Adipocyte (in vitro differentiated cells): ENCODE measurements at places on chromosomes 12 and 14.

DNA sequence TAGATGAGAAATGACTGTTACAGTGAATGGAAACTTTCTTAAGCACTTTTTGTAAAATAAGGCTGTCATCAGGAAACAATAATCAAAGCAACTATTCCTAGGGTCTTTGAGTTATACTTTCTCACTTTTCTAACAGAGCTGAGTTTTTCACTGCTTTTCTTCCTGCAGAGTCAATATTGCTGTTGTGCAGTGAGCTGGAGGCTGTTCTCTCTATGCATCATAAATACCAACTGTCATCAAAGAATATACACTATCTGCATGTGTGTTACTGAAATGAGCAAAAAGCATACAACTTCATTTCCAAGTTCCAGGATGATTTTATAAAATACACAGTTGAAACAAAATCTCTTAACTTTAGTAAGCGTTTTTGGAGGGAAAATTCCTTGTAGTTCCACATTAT lies 110.4 kb upstream of the CPSF6 start:
- DNase-seq: peak; percentile 50

GRCh38 chr12:29792132-29792531 lies 8.4 kb upstream of the TMTC1 start:
- DNase-seq: no peak

DNA sequence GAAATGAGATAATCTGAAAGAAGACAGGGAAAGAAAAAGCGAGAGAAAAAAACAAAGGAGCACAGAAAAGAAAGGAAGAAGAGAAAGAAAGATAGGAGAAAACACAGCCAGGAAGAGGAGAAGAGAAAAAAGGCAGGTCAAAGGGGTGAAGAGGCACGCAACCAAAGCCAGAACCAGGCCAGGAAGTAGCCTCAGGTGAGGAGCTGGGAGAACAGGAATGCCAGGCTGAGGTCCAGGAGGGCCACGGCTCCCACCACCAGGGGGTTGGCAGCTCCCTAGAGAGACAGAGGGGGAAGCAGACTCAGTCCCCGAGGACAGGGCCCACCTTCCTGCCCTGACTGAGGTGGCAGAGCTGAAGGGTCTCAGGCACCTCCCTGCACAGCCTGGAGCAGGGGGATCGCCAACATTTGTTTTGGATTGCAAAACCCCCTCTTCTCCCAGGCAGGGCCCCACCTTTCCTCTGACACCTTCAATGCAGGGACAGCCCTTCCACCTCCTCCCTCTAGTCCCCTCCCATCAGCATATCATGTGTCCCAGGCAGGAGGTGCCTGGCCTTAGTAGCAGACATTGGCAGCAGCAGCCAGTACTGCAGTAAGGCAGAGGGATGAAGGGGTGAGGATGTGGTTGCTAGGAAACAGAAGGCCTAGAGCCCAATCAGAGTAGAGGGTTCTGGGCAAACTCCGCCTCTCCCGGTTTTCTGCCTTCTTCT lies 2.0 kb upstream of the AP1G2 start:
- no peak for DNase-seq

GRCh38 chr12:52052468-52053186 lies 1.4 kb downstream of the NR4A1 start:
- DNase-seq: no peak

DNA sequence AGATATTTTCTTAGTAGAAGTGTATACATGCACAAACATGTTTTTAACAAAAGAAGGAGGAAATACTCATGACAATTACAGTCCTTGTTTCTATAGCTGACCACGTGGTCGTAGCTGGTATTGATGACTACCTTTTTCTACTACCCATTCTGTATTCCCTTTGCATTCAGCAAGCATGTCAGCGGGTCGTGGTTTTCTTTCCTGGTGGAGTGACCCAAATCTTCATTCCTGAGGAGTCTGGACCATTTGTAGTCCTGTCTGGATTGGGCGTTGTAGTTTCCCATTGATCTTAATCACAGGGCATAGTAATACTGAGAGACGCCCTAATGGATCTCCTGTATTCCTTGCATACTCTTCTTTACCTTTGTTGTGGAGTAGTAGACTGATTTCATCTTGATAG lies 472.1 kb upstream of the RGS6 start:
- no peak for DNase-seq

DNA sequence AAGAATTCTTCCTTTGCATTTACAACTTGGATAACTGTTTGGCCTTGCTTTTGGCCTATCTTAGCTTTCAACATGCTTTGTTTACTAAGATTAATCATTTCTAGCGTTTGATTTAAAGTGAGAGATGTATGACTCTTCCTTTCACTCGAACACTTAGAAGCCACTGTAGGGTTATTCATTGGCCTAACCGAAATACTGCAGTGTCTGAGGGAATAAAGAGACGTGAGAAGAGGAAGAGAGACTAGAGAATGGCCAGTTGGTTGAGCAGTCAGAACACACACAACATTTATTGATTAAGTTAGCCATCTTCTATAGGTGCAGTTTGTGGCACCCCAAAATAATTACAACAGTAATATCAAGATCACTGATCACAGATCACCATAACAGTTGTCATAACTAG lies 62.3 kb upstream of the CCDC175 start:
- DNase-seq: no peak

DNA sequence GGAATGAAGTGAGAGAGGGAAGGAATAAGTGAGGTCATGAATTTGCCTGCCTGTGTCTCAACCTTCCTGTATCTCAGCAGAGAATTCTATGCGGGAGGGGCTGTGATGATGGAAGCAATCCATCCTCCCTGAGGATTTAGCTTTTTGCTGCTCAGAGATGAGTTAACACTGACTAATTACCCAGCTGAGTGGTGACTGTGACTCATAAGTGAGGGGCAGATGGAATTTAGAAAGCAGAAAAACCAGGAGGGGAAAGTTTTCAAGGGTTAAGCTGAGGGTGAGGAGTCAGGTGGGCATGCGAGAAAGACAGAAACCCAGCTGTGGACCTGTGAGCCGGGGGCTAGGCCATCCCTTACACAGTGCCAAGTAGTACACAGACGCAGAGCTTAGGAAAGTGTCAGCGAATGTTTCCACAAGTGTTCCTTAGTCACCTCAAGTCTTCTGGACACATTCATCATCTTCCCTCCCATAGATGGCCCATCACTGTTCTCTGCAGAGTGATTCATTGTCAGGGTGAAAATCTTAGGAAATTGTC lies 277.9 kb downstream of the IPO8 start:
- DNase-seq: peak; percentile 31

DNA sequence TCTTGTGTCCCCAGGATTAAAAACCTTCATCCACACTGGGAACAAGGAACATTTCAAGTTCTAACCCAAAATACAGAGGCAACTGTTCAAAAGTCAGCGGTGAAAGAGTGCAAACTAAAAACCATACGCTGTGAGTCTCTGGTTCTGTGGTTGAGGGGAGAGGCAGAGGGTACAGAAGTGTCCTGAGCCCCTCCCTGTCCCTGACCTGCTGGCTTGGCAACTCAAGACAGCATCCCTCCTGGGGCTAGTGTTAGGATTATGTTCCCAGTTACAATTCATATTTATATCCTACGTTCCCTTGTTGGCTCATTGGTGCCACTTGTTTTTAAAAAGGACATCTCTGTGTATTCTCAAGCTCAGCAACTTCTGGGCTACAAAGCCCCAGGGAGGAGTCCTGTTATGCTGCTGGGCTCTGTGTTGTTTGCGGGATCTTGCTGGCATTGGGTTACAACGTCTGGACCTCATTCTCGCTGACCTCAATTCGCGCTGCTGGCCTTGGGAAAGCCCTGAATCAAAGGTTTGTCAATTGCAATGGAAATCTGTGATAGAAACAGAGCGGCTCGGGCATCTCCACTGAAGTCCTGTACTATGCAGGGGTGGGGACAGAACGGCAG lies 420.8 kb downstream of the FUT8 start:
- DNase-seq: no peak

- DNase-seq: no peak
Observed at GRCh38 chr14:95875831-95876760, 536 bp upstream of the TUNAR start.

DNA sequence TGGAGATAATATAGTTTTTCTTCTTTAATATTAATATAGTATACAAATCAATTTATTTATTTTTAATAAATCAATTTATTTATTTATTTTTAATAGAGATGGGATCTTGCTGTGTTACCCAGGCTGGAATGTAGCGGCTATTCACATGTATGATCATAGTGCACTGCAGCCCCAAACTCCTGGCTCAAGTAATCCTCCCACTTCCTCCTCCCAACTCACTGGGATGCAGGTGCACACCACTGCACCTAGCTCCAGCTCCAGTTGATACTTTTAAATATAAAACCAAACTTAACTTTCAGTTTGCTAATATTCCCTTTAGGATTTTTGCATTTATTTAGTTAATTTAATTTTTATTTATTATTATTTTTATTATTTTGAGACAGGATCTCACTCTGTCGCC lies 8.6 kb downstream of the GOLGA5 start:
- no peak for DNase-seq

DNA sequence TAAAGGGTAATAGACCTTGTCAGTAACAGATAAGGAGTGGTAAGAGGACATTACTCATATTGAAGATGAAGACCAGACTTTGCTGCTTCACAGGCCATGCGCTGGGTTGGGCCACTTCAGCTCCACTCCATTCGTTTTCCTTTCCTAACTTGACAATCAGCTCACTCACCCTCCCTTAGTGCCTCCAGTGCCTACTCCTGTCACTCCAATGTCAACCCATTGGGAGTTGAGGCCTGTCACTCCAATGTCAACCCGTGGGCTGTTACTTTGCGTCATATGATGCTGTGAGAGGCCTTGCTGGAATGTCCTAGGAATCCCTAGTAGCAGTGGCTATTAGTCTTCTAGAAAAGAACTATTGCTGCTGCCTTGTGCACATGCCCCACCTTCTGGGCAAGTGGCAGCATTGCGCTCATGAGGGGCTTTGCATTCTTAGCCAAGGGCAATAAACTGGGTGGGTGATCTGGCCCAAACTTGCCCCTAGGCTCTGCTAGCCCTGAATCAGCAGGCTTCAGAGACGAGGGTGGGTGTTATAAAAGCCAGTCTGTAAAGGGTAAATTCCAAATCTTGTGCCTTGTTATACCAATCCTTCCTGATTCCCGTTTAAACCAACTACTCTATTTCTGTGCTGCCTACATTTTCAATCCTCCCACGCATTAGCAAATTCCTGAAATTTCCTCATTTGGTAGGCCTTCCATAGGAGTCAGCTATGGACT lies 36.1 kb downstream of the BAZ2A start:
- peak; percentile 89 for DNase-seq

DNA sequence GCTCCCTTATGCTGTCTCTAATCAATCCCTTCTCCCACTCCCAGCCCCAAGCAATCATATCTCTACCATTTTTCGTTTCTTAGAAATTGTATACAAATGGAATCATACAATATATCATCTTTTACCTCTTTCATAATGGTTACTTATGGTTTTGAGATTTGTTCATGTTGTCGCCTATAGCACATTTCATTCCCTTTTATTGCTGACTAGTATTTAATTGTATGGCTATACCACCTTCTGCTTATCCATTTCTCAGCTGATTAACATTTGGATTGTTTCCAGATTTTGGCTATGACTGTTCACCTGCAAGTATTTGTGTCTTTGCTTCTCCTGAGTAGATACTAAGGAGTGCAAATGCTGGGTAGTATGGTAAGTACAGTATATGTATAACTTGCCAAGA lies 36.7 kb upstream of the GRIN2B start:
- DNase-seq: no peak

- DNase-seq: no peak
Observed at GRCh38 chr12:51779876-51780275, 68.6 kb downstream of the FIGNL2 start.

GRCh38 chr12:25311506-25311905 lies 60.8 kb upstream of the KRAS start:
- DNase-seq: no peak

DNA sequence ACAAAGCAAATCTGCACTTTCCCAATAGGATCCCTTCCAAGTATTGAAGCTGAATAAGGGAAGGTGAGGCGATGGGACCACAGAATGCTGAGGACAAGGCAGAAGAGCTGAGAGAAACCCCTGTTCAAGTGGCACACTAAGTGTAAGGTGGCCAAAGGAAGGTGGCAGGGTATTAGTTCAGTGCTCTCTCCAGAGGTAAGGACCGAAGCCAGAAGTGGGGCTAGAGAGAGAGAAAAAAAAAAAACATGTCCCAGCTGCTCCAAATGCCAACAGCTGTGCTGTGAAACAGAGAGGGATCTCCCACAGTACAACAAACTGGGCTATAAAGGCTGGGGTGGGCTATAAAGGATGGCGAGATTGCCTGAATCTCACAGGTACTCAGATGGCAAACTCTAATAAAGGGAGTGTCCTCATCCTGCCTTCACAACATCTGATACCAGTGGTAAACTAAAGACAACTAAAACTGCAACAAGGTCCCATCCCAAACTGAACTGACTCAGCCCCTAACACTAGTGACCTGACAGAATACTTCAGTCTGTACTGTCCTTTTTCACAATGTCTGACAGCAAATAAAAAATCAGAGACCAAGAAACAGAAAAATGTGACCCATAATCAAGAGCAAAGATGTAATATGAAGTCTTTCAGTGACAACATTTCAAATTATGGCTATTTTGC lies 47.9 kb downstream of the CDK17 start:
- DNase-seq: no peak

DNA sequence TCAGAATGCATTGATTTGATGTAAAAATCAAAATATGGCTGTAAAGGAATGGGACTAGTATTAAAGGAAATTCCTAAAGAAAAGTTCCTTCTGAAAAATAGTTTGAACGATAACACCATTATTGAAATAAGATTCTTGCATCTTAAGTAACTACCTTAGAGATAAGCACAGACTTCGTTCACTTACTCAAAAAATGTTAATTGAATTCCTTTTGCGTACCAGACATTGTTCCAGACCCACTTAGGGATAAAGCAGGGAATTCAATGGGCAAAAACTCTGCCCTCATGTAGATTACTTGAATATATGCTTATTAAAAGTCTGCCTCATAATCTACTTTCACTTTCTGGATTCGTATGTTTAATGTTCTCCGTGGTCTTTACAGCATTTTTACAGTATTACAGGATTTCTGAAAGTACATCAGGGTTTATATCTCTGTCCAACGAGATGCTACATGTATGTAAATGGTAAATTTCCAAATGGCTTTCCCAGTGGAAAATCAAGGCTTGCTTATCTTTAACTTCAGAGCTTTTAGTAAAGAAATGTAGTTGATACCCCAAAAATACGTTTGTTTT lies 213.7 kb downstream of the GXYLT1 start:
- DNase-seq: no peak

GRCh38 chr12:111775205-111776193 lies 8.8 kb downstream of the ALDH2 start:
- peak; percentile 67 for DNase-seq

- peak; percentile 4 for DNase-seq
Observed at GRCh38 chr14:90239139-90239538, 17.2 kb upstream of the PSMC1 start.
